Activated T-cell treated with anti-CD3 and anti-CD28 coated beads for 24 hours (primary cell): ENCODE measurements at places on chromosomes 6 and 20.

DNA sequence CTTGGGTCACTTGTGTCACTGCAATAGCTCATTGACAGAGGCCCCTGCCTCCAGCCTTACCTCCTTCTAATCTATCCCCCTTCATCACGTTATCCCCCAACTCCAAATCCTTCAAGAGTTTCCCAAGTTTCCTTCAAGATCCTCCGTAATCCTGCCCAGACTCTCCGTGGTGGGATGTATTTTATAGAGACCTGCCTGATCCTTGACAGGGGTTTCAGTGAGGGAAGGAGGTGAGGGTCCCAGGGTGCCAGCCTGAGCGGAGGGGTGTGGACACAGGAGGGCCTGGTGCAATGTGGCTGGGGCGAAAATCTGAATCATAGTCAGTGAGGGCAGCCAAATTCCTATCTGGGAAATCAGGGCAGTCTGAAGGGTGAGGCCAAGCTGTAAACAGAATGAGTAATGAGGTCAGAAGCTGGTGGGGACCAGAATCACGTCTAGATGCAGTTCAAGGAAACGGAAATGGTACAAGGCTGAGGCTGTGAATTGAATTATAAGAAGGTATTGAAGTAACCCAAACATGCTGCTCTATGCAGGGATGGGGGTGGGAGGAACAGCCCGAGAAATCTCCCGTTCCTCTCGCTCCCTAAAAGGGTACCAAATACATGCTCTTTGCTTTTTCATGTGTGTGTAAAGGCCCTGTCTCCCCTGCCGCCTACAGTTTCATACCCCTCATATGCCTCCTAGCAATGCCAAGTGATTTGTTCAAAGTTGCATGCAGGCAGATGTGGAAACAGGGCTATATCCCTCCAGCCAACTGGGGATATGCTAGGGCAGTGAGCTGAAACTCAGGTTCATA is 35.4 kb upstream of the PIM1 start:
- DNase-seq: no peak

DNA sequence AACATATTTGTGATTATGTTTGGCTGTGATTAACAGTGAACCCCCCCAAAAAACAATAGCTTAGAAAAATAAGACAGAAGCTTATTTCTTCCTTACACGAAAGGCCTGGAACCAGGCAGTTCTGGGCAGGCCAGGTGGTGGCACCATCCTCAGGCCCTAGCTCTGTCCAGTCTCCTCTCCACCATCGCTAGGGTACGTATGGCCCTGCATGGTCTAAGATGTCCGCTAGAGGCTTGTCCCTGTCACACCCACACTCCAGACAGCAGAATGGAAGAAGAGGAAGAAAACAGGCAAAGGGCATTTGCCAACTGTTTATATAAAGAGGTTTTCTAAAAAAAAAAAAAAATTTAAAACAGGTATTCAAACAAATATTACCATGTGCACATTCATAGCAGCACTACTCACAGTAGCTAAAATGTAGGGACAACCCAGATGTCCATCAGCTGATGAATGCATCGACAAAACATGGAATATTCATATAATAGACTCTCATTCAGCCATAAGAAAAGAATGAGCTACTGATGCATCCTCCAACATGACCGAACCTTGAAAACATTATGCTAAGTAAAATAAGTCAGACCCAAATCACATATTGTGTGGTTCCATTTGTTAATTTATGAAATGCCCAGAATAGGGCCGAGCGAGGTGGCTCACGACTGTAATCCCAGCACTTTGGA is 6.7 kb downstream of the TGM3 start:
- DNase-seq: no peak

- DNase-seq: no peak
Observed at GRCh38 chr6:130858498-130859160, 31.4 kb downstream of the SMLR1 start.

DNA sequence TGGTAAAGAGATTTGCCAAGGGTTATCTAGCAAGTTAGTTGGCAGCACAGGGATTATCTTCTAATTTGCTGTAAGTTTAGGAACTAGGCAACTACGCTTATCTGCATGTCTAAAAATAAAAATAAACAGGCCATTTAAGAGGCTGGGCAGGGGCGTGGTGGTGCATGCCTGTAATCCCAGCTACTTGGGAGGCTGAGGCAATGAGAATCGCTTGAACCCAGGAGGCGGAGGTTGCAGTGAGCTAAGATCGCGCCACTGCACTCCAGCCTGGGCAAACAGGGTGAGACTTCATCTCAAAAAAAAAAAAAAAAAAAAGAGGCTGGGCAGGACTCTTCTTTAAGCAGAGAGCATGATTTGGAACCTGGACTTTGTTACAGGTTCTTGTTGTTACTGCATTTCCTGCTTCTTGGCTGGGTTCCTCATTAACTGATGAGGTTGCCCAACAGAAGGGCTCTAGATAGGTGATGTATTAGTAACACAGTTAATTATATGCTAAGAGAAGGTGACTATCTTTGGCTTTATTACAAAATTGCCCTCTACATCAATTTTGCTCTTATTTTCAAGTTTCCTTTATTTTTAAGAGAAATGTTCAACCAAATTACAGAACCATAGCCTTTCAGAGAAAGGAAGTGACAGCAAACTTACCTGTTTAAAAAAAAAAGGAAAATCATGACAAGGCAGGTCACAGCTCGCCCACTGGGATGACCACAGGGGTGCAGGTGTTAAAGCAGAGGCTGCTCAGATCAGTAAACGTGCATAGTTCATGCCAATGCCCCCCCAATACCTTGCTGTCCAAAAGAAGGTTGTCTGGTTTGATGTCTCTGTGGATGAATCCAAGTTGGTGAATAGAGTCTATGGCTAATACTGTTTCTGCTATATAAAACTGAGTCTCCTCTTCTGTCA is 32.5 kb downstream of the STK38 start:
- no peak for DNase-seq

- no peak for DNase-seq
Observed at GRCh38 chr6:4472222-4472621, 304.0 kb upstream of the CDYL start.

DNA sequence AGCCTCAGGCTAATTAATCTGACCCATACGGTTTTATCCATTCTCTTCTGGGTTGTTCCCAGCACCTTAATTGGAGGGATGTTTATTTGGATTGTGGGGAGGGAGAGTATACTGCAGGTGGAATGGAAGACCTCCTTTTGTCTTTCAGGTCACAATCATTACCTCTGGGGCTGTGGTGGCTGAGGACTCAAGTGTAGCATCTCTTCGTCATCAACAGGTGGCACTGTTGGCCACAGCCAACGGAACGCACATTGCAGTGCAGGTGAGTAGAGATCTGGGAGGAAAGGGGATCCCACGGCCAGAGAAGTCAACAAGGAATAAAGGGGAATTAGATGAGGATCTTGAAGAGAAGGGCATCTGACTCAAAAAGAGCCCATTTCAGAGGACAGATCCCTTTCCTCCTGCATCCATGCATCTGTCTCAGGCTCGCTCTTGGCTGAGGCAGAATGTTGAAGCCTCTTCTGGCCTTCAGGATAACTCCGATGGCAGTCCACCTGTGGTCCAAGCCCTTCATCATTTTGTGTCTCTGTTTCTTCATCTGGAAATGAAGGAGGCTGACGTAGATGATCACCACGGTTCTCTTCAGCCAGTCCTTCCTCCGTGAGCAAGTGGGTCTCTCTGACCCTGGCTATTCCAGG is 3.2 kb upstream of the DEF6 start:
- DNase-seq: no peak

DNA sequence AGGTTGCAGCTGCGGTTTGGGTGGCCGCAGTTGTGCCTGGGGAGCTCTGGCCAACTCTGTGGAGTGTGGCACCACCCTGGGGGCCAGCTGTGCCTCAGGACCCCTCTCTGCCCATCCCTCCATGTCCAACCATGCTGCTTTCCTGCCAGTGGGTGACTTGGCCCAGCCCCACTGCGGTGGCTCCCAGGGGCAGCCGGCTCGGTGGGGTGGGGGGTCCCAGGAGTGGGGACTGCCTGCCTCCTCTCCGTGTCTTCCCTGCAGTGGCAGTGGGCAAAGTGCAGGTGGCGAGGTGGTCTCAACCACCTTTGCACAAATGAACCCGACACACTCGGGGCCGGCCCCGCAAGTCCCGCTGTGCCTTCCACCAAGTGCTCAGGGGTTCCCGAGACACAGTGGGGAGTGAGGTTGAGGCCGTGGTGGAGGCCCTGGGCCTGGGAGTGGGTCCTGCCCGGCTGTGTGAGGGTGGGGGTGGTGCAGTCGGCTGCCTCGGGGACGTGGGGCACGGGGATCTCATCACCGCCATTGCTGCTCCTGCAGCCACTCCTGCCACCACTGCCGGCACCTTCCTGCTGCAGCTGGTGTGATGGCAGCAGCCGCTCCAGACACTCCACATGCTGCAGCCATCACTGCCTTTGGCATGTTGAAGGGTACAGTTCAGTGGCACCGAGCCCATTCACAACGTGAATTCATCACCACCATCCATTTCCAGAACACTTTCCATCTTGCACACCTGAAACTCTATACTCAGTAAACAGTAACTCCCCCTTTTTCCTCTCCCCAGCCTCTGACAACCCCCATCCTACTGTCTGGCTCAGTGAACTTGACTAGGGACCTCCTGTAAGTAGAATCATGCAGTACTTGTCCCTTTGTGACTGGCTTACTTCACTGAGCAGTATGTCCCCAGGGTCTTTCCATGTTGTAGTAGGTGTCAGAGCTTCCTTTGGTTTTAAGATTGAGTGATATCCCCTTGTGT is 10.7 kb upstream of the SLCO4A1 start:
- DNase-seq: no peak

- DNase-seq: no peak
Observed at GRCh38 chr6:131303338-131303930, 168.2 kb downstream of the AKAP7 start.

GRCh38 chr20:50883856-50884255 is 47.4 kb downstream of the ADNP start:
- no peak for DNase-seq

- no peak for DNase-seq
Observed at GRCh38 chr6:80976336-80976735, 776.1 kb downstream of the TENT5A start.
